ENCODE measurements at places on chromosomes 7 and 10. TPM values are rescaled to one million over a fixed set of nuclear protein-coding genes. Genes with fewer than 3 reads are reported as not detected.

The MRLN gene
- not detected for total RNA-seq

The PARD3 gene
- 15.9 TPM for total RNA-seq

The ANKRD1 gene
- total RNA-seq: 6.5 TPM

The UTF1 gene
- total RNA-seq: not detected

The C10orf67 gene
- not detected for total RNA-seq

The JAKMIP3 gene
- total RNA-seq: under 0.01 TPM

The CNPY1 gene
- total RNA-seq: not detected

The PCDH15 gene
- total RNA-seq: not detected

The SPDYE16 gene
- not detected for total RNA-seq

The AMZ1 gene
- total RNA-seq: not detected

The MOGAT3 gene
- not detected for total RNA-seq

The AKR1C1 gene
- 28.4 TPM for total RNA-seq

The NEBL gene
- 1.3 TPM for total RNA-seq

The UBE2H gene
- 31.2 TPM for total RNA-seq

The COL28A1 gene
- total RNA-seq: 0.17 TPM

The MYPN gene
- 3.9 TPM for total RNA-seq

The TAS2R5 gene
- total RNA-seq: not detected

The TDRD1 gene
- not detected for total RNA-seq

The PNLIP gene
- total RNA-seq: not detected

The TAS2R3 gene
- not detected for total RNA-seq

The MBL2 gene
- total RNA-seq: not detected

The NUTM2E gene
- total RNA-seq: not detected

The AHR gene
- 42.2 TPM for total RNA-seq

The GRIFIN gene
- not detected for total RNA-seq

The CPA5 gene
- not detected for total RNA-seq

The OR2A1 gene
- total RNA-seq: under 0.01 TPM

The UNCX gene
- total RNA-seq: not detected

The HHEX gene
- total RNA-seq: 1.6 TPM

The ANXA8L1 gene
- total RNA-seq: not detected

The ZFYVE27 gene
- 10.1 TPM for total RNA-seq

The GPR85 gene
- 5.2 TPM for total RNA-seq

The GRB10 gene
- 26.3 TPM for total RNA-seq

The ANXA7 gene
- total RNA-seq: 107 TPM

The PGAM2 gene
- 0.15 TPM for total RNA-seq

The BLOC1S2 gene
- total RNA-seq: 24.0 TPM

The GIMAP4 gene
- total RNA-seq: not detected

The CLRN3 gene
- total RNA-seq: not detected

The SPDYE2 gene
- not detected for total RNA-seq

The SUGCT gene
- total RNA-seq: 3.1 TPM

The ANKRD30A gene
- not detected for total RNA-seq

The MAGI2 gene
- total RNA-seq: 1.5 TPM

The CRPPA gene
- 0.74 TPM for total RNA-seq

The CALN1 gene
- total RNA-seq: under 0.01 TPM

The AGBL3 gene
- total RNA-seq: 0.15 TPM

The PRSS2 gene
- total RNA-seq: 0.34 TPM

The SEC31B gene
- 1.5 TPM for total RNA-seq

The HMX2 gene
- total RNA-seq: not detected
